ENCODE measurements at places on chromosomes 2 and 18.

- no peak for DNase-seq
These were observed 5.7 kb upstream of the KRCC1 start for GRCh38 chr2:88061295-88061694.

DNA sequence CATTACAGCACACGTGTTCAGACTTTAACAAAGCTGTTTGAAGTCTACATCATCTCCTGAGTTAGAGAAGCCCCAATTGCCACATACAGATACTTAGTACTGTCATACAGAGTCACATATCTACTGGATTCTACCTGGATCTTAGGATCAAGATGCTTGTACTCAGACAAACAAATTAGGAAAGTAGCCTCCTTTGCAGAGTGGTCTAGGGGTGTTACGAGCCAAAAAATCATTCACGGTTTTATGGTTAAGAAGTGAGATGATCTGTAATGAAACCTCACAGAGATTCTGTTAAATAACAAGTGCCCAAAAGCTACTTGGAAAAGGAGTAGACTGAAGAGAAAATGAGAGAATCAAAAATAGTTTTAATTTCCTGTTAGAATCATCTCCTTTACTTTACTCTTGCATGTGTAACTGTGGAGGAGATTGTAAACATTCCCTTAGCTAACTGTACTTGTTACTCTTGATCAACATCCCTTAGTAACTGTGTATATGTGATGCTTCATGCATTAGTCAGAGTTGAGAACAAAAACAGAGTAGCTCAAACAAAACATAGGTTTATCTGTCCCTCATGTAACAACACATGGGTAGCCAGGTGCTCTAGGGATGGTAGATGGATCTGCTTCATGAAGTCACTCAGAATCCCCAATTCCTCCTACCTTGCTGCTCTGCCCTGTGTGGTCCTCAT, 16.4 kb upstream of the IL1RL1 start:
- no peak for DNase-seq

DNA sequence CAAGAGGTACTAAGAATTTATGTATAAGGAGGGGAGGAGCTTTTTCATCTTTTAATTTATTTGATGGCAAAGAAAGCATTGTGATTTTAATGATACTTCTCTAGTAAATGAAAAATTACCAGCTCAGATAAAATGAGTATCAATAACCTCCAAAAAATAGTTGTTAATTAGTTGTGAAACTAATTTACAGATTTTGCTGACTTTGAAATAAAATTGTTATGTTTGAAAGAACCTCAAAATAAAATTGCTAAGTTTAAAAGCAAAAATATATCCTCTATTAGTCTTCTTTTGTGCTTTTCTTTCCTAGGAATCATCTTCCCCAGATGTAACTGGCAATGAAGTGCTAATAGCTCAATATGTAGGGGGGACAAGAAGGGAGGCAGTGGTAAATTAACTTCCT, 36.5 kb downstream of the ZC3H6 start:
- DNase-seq, result no peak

GRCh38 chr18:6441200-6441599, 26.5 kb upstream of the L3MBTL4 start:
- no peak for DNase-seq

GRCh38 chr2:51219468-51219867, 187.5 kb upstream of the NRXN1 start:
- DNase-seq, result no peak

- no peak for DNase-seq
These were observed 151.0 kb downstream of the CCBE1 start for GRCh38 chr18:59546188-59546587.

DNA sequence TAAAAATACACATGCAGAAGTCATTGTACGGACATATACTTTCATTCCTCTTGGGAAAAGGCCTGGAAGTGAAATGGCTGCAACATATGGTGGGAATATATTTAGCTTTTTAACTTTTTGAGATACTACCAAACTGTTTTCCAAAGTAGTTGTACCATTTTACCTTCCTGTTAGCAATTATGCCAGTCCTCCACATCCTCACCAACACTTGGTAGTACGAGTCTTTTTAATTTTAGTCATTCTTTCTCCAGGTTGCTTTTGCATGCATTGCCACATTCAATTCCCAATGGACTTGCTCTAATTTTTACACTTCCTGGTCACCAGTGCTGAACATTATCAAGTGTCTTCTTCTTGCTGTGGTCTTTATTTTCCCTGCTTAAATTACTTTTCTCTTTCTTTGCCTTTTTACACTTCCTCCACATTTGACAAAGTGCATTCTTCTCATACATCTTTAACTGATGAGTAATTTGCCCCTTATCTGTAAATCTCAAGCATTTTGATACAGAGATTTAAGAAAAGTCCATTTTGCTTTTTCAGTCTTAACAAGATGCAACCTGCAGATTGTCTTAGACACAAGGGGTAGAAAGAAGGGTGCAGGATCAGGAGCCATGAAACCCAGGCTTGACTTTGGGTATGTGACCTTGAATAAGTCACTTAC, 14.5 kb downstream of the VIT start:
- no peak for DNase-seq

GRCh38 chr2:239156516-239157265, 244.1 kb downstream of the HDAC4 start:
- no peak for DNase-seq

DNA sequence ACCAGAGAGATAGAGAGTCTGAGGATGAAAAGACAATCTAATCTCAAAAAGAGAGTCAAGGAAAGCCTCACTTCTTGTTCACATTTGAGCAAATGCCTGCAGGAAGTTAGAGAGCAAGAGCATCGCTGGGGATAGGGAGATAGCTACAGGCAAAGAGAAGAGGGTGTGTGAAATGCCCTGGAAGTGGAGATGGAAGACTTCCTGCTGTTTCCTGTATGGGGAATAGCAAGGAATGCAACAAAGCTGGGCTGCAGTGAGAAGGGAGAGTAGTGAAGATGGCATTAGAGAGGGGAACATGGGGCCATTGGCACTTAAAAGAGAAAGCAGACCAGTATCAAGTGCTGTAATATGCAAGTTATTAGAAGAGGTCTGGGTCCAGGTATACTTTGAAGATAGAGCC, 488.6 kb downstream of the METTL4 start:
- no peak for DNase-seq

GRCh38 chr2:109272461-109272860, 143.5 kb downstream of the SH3RF3 start:
- no peak for DNase-seq

- DNase-seq, result no peak
These were observed 1618.6 kb downstream of the DPP10 start for GRCh38 chr2:116061023-116061422.

DNA sequence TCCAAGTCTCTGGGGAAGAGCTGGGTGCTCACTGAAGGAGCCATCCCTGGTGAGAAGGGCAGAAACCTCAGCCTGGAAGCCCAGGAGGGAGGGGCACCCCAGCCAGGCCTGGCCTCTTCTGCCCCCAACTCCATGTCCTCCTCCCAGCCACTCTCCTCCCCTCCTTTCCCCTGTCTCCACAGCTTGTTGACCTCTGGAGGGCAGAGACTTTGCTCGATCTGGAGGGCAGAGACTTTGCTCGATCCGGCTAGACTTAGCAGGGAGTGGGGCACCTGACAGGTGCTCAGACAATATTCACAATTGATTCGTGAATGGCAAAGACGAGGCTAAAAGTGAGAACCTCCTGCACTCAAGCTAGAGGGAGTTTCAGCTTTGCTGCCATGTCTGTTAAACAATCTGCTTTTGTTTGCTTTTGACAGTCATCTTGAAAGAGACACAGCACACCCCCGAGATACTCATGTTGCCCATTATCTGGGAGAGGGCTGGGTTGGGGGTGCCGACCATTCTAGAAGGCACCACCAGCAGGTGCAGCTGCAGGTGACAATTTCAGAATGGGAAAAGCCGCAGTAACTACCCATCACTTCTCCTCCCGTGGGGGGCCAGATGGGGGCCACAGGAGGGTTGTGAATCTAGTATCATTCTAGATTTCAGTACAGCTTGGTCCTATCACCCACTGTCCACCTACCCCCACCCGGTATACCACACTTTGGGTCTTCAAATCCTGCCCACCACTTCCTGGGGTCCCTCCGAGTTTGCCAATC, 54.8 kb downstream of the DNMT3A start:
- DNase-seq, result no peak

DNA sequence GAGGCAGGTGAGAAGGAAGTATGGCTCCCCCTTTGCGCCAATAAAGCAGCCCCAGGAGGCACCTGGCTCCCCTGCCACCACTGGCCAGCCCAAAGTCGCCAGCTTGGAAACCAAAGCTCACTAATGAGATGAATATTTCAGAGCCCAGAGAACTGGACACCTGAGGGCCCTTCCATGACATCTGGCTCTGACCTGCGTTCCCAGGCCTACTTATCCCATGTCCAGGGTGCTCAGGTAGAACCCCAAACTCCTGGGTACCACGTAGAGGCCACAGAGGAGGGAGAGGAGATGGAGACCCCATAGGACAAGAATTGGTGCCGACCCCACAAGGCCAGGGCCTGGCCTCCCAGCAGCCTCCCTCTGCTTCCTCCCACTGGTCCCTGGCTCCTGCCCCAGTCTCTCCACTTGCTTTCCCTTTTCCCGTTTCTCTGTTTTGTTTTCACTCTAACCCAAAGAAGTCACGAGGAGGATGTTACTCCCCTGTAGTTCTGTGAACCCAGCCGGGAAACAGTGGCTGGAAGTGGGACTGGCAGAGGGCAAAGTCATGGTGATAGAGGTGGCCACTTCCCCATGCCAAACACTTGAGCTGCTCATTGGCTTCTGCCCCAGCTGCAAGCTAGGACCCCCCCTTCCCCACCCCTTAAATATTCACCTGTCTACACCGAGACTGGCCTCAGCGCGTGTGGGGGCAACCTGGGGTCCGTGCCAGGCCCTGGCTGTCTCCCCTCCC, 820 bp downstream of the TMBIM1 start:
- DNase-seq, result no peak
